ENCODE measurements at places on chromosomes 11 and 22.

GRCh38 chr11:8545698-8546366 is 48.2 kb downstream of the STK33 start:
- DNase-seq, result no peak

DNA sequence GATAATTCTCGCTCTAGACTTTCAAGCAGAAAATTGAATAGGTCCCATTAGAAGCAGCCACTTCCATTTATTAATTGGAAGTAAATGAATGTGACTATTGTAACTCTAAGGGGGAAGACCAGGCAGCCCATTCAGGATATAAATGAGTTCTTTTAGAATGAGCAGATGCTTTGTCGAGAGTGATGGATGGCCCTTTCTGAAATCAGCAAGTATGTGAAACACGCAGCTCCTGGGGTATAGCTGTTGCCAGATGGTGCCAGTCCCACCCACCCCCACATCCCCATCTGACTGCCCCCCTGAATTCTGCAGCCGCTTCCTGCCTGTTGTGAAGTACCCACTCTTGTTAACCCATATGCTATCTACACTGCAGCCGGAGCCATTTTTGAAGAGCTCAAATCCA is 3.7 kb downstream of the SLC15A3 start:
- no peak for DNase-seq

DNA sequence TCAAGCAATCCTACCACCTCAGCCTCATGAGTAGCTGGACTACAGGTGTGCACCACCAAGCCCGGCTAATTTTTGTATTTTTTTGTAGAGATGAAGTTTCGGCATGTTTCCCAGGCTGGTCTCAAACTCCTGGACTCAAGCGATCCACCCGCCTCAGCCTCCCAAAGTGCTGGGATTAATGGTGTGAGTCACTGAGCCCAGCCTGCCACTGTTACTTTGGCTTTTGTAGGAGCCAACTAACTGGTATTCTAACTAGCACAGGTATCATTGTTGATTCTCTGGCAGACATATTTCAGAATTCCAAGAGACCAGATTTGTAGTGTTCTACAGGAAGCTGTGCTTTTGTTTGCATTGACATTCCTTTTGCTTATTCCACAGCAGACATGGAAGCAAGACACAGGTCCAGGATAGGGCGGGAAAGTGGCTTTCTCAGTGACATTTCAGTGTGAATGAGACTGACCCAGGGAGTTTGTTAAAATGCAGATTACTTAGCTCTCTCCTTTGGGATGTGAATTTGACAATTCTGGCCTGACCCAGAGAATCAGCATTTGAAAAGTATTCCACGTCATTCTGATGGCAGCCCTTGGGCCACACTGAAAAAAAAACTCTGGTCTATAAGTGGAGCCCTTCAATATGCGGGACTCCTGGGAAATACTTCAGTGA is 52.2 kb upstream of the PAX6 start:
- DNase-seq, result no peak

- no peak for DNase-seq
Measured at GRCh38 chr11:63532799-63533475, 3.7 kb upstream of the PLAAT4 start.
